ENCODE measurements at places on chromosomes 12 and 14.

DNA sequence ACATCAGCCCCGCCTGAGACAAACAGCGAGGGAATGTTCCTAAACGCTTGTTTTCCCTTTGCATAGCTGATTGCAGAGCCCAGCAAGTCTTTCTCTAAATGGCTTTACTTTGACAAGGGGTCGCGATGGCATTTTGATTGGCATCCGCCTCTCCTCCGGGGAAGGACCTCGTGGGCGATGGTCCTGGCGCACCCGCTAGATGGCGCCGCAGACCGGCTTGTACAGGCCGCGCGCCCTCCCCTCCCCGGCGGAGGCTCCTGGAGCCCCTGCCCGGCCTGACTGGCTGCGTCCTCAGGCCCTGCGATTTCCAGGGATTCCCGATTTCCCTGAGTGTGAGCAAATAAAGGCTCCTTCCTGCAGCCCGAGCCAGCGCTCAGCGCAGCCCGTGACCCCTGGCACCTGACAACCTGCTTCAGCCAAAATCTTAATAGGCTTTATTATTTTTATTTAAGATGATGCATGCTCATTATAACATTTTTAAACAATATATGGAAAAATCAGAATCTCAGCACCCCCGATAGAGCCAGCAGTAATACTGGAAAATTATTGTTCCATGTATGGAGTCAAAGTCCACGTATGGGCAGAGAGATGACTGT, 468.3 kb downstream of the AACS start:
- peak; percentile 99 for ATAC-seq

DNA sequence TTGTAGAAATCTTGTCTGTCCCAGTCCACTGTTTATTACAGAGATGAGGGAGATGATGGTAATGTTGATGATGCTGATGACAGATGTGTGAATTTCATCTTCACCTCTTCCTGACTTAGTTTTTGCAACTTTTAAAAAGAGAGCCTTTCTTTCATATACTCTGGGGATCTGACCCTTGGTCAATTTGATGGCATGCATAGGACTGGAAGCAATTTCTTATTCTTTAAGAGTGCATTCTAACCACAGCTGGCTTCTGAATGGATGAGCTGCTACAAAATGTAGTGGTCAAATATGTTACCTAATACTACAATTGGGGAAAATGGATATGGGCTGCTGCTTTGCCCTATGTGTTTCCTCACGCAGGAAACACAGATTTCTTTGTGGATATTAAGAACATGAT, 80.8 kb downstream of the MYRFL start:
- no peak for ATAC-seq

- ATAC-seq, result no peak
These were observed 156.7 kb downstream of the NTF3 start for GRCh38 chr12:5588591-5588990.

DNA sequence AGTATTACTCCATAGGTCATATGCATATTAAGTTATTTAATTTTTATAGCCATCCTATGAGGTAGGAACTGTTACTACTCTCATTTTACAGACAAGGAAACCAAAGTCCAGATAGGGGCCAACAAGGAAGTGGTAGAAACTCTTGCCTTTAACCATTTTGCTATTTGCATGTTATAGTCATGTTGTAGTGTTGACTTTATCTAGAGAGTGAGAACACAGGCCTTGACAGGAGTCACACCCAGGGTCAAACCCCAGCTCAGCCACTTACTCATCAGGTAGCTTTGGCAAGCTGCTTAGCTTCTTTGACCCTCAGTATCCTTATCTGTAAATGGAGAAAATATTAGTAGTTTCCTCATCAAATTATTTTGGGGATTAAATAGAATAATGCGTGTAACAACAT, 156.2 kb downstream of the CAND1 start:
- ATAC-seq, result no peak

GRCh38 chr12:131755305-131756113, 44.6 kb downstream of the SFSWAP start:
- no peak for ATAC-seq

- peak; percentile 51 for ATAC-seq
These were observed 23.6 kb upstream of the KCNH3 start for GRCh38 chr12:49515266-49515665.

DNA sequence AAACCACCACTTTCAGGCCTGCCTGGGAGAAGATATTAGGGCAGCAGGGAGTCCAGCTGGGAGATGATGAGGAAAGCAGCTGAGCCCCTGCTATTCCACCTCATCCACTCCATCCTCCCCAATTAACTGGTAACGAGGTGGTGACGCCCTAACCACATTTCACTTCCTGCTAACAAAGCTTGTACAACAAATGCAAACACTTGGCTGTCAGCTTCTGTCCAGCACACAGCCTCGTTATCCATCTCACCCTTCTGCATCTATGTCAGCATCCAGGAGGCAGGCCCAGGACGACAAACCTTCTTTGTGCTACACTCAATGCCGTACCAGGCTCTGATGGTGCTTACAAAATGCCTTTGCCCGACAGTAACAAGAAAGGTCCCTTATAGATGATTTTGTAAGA, 225.4 kb downstream of the APAF1 start:
- ATAC-seq, result peak; percentile 75

- no peak for ATAC-seq
These were observed 3.4 kb upstream of the DYRK2 start for GRCh38 chr12:67645126-67645525.

DNA sequence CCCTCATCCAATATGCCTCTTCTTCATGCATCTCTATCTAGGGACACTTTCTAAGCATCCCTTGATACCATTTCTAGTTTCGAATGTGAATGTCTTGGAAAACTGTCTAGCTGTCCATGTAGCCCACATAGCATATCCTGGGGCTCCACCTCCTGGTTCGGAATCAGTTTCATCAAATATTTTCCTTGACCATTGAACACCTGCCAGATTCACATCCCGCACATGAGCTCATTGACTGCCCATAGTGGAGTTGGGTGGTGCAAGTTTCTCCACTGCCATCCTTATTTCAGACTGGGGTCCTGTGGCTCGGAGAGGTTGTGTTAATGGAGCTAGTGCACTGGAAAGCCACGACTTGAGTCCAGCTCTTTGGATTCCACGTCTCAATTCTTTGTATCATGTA, 58.6 kb upstream of the TMEM263 start:
- no peak for ATAC-seq

- ATAC-seq, result peak; percentile 93
These were observed 63.3 kb downstream of the EP400 start for GRCh38 chr12:132012919-132013568.

- ATAC-seq, result no peak
These were observed 264.1 kb upstream of the PRKD1 start for GRCh38 chr14:30191639-30192279.

DNA sequence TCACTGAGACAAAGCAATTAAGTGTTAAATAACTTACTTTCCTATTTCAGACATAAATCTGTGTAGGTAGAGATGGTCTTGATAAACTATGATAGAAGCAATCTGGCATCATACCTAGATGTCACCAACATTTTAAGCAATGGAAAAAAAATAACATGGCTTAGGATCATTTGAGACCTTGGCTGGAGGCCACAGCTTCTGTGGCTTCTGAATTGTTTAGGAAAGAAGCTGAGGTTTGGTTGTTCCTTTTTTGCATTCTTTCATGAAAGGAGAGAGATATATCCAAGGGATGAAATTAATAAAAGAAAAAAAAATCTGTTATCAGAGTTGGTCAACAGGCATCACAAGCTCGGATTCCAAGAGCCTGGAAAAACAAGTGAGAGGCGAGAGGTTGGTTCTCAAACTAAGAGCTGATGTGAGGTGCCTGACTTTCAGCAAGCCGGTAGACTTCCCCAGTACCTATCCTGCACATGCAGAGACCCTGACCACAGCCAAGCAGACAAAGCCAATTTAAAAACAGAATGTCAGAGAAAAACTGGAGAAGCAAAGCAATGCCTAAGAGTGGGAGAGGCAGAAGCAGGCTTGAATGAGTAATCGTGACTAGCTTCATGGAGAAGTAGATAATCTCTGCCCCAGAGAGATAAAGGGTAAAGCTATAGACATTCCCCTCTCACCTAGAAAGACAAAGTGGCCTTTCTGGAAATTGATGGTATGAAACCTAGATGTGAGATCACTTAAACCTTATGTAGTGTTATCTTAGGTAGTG, 43.4 kb upstream of the ST8SIA1 start:
- ATAC-seq, result no peak

DNA sequence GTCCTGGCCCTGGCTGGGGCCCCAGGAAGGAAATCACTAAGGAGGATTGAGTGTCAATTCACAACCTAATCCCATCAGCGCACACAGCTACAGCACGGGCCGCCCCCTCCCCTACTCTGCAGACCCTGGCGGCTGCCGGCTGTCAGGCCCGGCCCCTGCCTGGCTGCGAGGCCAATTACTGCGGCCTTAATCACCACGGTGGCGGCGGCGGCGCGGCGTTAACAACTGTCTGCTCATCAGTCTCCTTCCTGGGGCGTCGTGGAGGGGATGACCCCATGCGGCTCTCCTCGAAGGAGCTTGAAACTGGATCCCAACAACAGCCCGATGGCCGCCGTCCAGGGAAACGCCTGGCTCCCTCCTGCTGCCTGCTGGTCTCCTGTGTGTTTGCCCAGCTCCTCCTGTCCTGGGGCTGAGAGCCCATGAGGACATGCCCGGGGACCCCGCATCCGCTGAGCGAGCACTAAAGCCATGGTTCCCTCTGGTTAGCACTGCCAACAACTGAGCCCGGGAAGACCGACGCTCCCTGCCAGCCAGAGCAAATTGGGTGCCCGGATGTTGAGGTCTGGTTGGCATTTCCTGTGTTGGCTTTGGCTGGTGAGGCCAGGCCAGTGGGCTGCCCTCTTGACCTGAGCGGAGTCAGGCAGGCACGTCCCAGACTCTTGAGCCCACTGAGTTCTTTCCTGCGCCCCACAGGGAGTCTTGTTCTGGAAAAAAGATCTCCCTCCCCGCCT, 21.8 kb upstream of the EIF2B2 start:
- peak; percentile 86 for ATAC-seq

GRCh38 chr12:106487664-106488063, 95.1 kb upstream of the RFX4 start:
- no peak for ATAC-seq

GRCh38 chr12:86741531-86741930, 485.3 kb upstream of the MGAT4C start:
- no peak for ATAC-seq

DNA sequence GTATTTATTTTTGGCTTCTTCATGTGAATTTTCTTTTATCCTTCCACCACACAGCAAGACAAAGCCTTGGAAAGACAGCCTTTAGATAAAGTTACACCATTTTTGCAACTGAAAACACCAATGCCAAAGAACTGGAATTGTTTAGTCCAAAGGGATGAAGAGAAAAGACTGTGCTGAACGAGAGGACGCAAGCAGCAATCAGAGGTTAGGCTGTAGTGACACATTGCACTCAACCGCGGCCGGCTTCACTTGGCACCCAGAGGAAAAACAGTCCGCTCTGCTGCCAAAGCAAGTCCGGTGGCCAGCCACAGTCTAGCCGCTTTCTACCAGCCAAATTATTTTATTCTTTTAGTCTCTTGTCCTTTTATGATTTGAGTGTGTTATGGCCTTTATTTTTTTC, 49.1 kb upstream of the KCNJ8 start:
- no peak for ATAC-seq

DNA sequence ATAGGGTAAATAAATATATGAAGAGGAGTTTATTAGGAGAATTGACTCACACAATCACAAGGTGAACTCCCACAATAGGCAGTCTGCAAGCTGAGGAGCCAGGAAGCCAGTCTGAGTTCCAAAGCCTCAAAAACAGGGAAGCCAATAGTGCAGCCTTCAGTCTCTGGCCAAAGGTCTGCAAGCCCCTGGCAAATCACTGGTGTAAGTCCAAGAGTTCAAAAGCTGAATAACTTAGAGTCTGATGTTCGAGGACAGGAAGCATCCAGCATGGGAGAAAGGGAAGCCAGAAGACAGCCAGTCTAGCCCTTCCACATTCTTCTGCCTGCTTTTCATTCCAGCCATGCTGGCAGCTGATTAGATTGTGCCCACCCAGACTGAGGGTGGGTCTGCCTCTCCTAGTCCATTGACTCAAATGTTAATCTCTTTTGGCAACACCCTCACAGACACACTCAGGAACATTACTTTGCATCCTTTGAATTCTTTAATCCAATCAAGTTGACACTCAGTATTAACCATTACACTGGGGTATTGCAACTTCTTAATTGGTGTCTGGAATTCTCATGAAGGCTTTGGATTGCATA, 736.5 kb upstream of the LMO3 start:
- no peak for ATAC-seq

GRCh38 chr12:88756153-88756552, 175.9 kb upstream of the KITLG start:
- no peak for ATAC-seq

DNA sequence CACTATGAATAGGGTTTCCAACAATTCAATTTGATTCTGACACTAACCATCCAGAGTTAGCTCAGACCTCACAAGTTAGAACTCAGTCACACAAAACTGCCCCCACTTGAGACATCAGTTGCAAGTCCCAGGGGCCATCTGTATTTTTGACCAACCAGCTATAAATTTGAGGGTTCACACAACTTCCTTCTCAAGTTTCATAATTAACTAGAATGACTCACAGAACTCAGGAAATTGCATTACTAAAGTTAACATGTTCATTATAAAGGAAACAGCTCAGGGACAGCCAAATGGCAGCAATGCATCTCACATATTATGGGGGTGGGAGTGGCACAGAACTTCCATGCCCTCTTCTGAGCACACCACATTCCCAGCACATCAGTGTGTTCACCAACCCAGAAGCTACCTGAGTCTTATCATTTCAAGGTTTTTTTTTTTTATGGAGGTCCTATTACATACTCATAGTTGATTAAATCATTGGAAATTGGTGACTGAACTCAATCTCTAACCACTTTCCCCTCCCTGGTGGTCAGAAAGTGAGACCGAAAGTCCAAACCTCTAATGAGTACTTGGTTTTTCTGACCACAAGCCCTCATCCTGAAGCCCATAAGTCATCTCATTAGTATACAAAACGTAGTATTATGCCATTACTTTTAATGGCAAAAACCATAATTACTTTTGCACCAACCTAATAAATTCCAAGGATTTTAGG, 1721.5 kb upstream of the SEL1L start:
- ATAC-seq, result no peak

GRCh38 chr12:108838194-108839017, 19.0 kb downstream of the SSH1 start:
- ATAC-seq, result peak; percentile 95

- ATAC-seq, result peak; percentile 96
These were observed 4.7 kb upstream of the DIO2 start for GRCh38 chr14:80215756-80216581.

GRCh38 chr14:82694820-82695219, 1161.2 kb upstream of the SEL1L start:
- no peak for ATAC-seq

DNA sequence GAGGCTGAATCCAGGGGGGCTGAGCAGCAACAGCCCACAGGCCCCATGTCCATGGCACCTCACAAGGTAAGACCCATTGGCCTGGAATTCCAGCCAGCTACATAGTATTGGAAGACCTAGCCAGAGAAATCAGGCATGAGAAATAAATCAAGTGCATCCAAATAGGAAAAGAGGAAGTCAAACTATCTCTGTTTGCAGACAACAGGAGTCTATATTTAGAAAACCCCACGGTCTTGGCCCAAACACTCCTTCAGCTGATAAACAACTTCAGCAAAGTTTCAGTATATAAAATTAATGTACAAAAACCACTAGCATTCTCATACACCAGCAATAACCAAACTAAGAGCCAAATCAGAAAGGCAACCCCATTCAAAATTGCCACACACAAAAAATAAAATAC, 16.9 kb downstream of the PDE6H start:
- ATAC-seq, result no peak
